Pancreas (tissue), 10 donors: ENCODE measurements at places on chromosomes 16 and 17. TPM values are rescaled to one million over a fixed set of nuclear protein-coding genes. Genes with fewer than 3 reads are reported as not detected.

- DNase-seq: no peak
Measured at GRCh38 chr16:64051824-64052223, 1070.0 kb downstream of the CDH11 start.

DNA sequence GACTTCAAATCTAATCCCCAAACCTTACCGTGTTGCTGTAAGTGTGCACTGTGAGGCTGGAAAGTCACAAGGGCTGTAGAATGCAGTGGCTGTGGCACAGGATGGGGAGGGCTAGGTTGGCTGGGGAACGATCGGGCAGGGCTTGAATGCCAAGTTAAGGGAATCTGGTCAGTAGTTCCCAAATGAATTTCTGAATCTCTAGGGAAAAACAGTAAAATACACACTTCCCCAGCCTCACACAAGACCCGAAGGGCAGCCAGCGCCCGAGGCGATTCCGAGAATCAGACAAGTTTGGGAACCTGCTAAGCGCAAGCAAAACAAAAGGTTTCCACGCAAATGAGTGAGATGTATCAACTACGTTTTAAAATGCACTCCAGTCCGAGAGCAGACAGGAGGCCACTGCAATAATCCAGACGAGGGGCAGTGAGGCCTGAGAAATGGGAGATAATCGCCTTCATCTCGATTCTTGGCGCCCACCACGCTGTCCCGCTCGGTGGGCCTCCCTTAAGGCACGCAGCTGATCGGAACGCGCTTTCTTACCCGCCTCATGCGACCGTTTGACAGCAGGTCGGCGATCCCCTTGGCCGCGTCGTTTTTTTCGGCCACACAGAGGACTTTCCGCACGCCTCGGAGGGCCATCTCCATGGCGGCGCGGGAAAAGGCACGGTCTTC lies 599 bp downstream of the TOP3A start:
- DNase-seq: no peak

The PROCA1 gene
- 0.31 TPM for total RNA-seq

- no peak for DNase-seq
Measured at GRCh38 chr17:79183043-79183292, 108.3 kb downstream of the ENGASE start.

- no peak for DNase-seq
Measured at GRCh38 chr17:79174905-79175856, 100.6 kb downstream of the ENGASE start.

The LYZL6 gene
- not detected for total RNA-seq

GRCh38 chr16:28898266-28898665 lies 20.0 kb downstream of the ATP2A1 start:
- no peak for DNase-seq

The USP43 gene
- 3.7 TPM for total RNA-seq

The LGALS9C gene
- total RNA-seq: 0.17 TPM

The ROGDI gene
- 12.3 TPM for total RNA-seq

DNA sequence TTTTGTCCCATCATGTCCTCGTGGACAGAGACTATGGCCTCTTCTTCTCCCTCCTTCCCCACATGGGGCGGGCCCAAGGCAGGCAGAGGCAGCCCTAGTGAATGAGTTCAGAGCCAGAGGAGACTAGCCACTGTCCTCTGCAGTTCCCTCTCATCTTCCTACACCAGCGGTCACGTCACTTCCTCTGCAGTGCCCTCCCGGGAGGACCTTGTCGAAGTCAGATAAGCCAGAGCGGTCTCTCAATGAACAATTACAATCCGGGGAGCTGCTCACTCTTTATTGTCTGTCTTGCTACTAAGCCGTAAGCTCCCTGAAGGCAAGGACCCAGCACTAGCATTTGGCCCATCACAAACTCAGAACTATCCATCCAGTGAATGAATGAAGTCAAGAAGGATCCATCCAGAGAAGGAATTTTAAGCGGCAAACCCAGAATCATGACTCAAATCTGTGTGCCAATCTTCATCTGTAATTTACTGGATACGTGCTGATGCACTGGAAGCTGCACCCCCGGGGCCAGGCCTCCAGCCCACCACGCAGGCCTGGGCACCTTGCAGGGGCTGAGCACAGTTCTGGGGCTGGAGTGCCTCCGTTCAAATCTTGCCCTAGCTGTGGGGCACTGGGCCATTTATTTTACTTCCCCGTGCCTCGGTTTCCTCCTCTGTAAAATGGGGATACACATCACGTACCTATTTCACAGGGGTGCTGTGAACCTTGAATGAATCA lies 18.1 kb downstream of the ZNF423 start:
- peak; percentile 17 for DNase-seq

DNA sequence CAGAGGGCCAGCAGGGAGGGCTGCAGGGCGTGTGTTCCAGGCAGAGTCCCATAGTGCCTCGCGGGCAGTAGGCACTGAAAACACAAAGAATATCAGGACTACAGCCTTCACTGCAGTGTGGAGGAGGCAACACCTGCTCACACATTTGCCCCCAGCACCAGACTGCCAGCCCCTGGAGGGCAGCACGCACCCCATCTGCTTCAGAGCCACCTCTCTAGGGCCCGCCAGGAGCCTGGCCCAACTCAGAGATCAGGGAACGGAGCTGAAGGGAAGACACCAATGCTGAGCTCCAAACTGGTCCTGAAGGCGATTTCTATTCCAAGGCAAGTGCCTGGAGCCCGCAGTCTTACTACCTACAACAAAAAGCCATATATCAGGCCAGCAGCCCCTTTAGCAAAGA lies 130.3 kb downstream of the ZNF423 start:
- no peak for DNase-seq

The KRTAP3-2 gene
- not detected for total RNA-seq

GRCh38 chr16:24116046-24116776 lies 139.9 kb upstream of the CACNG3 start:
- no peak for DNase-seq
